ENCODE measurements at places on chromosomes 7 and 10. TPM values are rescaled to one million over a fixed set of nuclear protein-coding genes. Genes with fewer than 3 reads are reported as not detected.
A peak's percentile ranks its signal among the peaks of the same experiment; 100 is the strongest.

- no peaks in the 10 kb centered on the region for H3K4me1 ChIP-seq
- H3K27ac ChIP-seq: no peak overlapping the region
- H3K4me3 ChIP-seq: no peak overlapping the region
- DNase-seq: no peak
- no peaks in the 10 kb centered on the region for H3K36me3 ChIP-seq
- no peaks in the 10 kb centered on the region for H3K27me3 ChIP-seq
Measured at GRCh38 chr10:22308390-22308789, 7.8 kb upstream of the COMMD3 start.

DNA sequence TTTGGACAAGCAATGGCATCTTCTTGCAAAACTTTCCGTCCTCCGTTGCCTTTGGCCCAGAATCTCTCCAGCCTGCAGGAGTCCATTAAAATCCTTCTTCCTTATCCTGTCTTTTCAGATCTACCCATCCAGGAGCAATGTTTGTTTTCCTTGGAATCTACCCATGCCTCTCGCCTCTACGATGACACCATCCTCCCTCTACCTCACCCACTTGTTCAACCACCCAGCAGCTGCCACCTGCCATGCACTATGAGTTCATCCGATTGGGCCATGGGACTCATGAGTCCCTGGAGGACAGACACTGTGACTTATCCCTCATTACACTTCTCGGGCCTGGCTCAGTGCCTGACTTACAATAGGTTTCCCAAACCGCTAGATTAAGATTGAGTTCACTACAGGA, 26.8 kb upstream of the MGMT start:
- H3K27me3 ChIP-seq: no peaks in the 10 kb centered on the region
- no peak overlapping the region for H3K27ac ChIP-seq
- no peaks in the 10 kb centered on the region for H3K4me1 ChIP-seq
- no peaks in the 10 kb centered on the region for H3K36me3 ChIP-seq
- H3K4me3 ChIP-seq: no peak overlapping the region
- no peak for DNase-seq

- DNase-seq: no peak
- no peak overlapping the region for H3K27ac ChIP-seq
Measured at GRCh38 chr10:104334561-104334960, 3.7 kb downstream of the ITPRIP start.

DNA sequence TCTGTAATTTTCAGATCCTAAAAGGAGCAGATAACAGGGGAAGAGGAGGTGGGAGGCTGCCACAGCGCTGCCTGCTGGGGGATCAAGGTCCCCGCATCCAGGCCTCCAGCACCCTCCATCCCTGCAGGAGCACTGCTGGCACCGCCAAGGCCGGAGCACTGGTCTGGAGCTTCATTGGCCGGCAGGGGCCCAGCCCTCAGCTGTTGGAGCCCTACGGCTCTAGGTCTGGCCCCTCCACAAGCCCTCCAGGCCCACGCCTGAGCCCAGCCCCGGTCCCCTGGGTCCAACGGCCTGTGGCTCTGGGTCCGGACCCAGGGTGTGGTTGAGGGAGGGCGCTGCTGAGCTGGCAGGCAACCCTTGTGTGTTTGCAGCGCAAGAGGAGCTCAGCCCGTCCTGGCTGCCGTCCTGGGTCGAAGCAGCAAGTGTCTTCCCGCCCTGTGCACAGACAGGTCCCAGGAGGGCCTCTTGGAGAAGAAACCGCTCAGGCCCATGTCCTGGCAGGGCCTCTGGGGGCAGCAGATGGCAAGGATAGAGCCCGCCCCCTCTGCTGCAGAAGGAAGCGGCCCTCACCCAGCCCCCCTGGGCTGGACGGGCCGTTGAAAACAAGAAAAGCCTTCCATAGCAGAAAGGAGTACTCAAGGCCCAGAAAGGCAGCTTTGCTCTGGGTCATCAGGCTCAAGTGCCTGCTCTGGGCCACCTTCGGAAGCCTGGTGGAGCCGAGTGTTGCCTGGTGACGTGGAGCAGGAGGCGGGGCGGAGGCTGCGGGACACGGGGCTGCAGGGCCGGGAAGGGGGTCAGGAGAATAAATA, 54.3 kb upstream of the TNRC18 start:
- no peaks in the 10 kb centered on the region for H3K36me3 ChIP-seq
- no peak overlapping the region for H3K27ac ChIP-seq
- no peaks in the 10 kb centered on the region for H3K4me1 ChIP-seq
- DNase-seq: no peak
- H3K4me3 ChIP-seq: peak overlapping the region; percentile 66

DMBT1 gene
- total RNA-seq: not detected

- no peak overlapping the region for H3K27ac ChIP-seq
- H3K4me3 ChIP-seq: peak overlapping the region; percentile 36
- peaks cover 20% of the 10 kb centered on the region for H3K27me3 ChIP-seq
- no peak for DNase-seq
- H3K4me1 ChIP-seq: peaks cover 16% of the 10 kb centered on the region
Measured at GRCh38 chr10:117134306-117135025, 3.6 kb downstream of the VAX1 start.

DNA sequence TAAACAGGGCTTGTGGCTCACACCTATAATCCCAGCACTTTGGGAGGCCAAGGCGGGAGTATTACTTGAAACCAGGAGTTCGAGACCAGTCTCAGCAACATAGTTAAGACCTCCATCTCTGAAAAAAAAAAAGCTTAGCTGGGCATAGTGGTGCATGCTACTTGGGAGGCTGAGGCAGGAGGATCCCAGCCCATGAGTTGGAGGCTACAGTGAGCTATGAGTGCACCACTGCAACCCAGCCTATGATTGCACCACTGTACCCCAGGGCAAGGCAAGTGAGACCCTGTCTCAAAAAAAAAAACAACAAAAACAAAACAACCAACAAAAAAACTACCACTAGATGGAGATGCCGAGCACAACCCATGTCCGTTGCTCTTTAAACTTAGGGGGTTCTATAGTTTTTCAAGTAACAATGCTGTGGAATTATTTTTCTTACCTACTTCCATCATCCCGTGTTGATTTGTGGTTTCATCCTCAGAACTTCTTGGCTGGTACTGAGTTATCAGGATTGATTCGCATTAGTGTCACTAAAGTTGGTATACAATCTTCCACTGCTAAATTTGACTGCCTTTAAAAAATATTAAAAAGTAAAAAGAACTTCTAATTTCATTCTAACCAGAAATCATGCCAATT, 12.2 kb upstream of the REPIN1 start:
- DNase-seq: no peak
- H3K4me1 ChIP-seq: no peaks in the 10 kb centered on the region
- H3K36me3 ChIP-seq: no peaks in the 10 kb centered on the region
- no peaks in the 10 kb centered on the region for H3K27me3 ChIP-seq
- no peak overlapping the region for H3K4me3 ChIP-seq
- no peak overlapping the region for H3K27ac ChIP-seq
